Effector memory CD4-positive, alpha-beta T cell (primary cell): ENCODE measurements at places on chromosomes 5 and 9.

- no peak for DNase-seq
These were observed 11.1 kb upstream of the RALGDS start for GRCh38 chr9:133132174-133132573.

DNA sequence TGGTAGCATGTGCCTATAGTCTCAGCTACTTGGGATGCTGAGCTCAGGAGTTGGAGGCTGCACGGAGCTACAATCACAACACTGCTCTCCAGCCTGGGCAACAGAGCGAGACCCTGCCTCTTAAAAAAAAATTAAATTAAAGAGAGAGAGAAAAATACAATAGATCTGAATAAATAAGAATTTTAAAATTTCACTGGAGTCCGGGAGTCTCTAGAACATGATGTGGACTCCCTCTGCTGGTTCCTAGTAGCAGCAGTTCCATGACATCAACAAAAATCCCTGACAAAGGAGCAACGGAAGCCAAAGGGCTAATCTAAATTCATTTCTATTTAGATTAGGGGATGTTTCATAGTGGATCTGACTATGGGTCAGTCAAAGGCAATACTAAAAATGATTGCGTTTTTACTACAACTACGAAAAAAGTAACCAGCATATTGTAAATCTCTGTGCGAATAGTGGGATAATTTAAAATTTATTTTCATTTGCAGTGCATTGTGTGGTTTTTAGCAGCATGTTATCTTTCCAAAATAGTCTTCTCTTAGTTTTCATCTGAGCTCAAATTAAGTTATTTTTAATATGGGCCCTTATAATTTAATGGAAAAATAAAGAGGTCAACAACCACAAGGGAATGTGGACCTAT is 6.7 kb downstream of the INIP start:
- no peak for DNase-seq

DNA sequence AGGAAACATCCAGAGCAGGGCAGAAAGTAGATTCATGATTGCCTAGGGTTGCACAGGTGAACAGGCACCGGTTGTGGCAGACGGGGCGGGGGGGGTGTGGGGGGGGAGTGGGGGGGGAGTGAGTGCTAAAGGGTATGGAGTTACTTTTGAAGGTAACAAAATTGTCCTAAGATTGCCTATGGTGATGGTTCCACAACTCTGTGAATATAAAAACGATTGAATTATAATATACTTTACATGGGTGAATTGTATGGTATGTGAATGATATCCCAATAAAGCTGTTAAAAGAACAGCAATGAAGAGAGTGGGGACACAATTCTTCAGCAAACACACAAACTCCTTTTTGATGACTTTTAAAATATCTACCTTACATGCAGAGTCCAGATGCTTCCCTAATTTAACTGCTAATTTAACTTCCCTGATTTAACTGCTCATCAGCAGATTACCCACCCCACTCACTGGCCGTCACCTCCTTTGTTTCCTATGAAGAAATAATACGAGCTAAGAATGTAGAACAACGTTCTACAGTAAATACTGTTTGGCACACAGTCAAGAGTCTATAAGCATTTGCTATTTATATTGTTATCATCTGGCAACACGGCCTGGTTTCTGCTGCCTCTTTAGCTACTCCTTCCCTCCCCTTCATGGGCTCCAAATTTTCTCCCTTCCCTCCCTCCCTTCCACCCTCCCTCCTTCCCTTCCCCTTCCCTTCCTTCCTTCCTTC is 83.5 kb downstream of the PTCH1 start:
- DNase-seq = no peak

GRCh38 chr9:111320631-111321030 is 9.4 kb downstream of the OR2K2 start:
- DNase-seq = no peak

- no peak for DNase-seq
These were observed 183.2 kb downstream of the AUH start for GRCh38 chr9:91178281-91179236.

DNA sequence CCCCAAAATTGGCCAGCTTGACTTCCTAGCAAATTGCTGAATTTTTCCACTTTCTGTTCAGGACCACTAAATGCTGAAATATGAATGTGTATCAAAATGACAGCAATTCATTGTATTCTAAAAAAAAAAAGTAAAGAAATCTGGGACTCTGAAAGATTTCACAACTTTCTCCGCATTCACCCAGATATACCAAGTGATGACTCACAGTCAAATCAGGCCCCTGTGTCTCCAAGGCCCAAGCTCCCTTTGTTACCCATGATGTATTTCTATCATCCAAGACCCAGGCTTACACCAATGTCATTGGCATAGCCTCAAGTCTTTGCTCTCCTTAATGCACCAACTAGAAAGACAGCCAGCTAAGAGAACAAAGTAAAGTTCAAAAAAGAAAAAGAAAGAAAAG is 493.9 kb downstream of the NTRK2 start:
- DNase-seq = no peak

DNA sequence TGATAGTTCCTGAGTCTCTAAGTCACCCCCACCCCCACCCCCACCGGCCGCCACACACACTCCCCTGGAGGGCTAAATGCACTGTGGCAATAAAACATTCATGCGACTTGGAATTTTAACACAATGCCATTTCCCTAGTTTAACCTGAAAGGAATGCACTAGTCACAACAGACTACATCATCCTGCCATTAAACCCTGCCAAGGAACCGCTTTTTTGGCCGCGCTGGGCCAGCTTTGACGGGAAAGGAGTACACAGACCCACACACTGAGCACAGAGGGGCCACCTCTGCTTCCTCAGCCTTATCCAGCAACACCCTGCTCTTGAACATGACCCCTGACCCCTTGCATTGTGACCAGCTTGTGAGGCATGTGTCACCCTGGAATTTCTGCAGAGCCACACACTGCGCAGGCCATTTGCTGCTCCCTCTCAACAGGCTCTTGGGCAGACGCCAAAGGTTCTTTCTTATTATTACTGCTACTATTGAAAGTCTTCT is 165.3 kb downstream of the BNC2 start:
- DNase-seq = no peak

DNA sequence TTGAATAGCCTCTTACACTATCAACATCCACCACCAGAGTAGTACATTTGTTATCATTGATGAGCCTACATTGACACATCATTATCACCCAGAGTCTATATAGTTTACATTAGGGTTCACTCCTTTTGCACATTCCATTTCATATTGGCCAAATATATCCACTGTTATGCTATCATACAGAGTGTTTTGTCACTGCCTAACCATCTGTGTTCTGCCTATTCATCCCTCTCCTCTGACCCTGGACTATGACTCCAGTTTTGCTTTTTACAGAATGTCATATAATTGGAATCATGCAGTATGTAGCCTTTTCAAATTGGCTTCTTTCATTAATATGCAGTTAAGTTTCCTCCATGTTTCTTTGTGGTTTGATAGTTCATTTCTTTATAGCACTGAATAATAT is 904.7 kb downstream of the TLE1 start:
- DNase-seq = no peak

- DNase-seq = no peak
These were observed 131.5 kb upstream of the NFIL3 start for GRCh38 chr9:91555132-91555531.

GRCh38 chr5:1555011-1555807 is 31.4 kb upstream of the LPCAT1 start:
- DNase-seq = no peak

GRCh38 chr5:178202541-178202940 is 1.8 kb upstream of the HNRNPAB start:
- DNase-seq = no peak

GRCh38 chr5:41877408-41877807 is 7.2 kb upstream of the OXCT1 start:
- DNase-seq = no peak
